ENCODE measurements at places on chromosomes 5 and 9.

DNA sequence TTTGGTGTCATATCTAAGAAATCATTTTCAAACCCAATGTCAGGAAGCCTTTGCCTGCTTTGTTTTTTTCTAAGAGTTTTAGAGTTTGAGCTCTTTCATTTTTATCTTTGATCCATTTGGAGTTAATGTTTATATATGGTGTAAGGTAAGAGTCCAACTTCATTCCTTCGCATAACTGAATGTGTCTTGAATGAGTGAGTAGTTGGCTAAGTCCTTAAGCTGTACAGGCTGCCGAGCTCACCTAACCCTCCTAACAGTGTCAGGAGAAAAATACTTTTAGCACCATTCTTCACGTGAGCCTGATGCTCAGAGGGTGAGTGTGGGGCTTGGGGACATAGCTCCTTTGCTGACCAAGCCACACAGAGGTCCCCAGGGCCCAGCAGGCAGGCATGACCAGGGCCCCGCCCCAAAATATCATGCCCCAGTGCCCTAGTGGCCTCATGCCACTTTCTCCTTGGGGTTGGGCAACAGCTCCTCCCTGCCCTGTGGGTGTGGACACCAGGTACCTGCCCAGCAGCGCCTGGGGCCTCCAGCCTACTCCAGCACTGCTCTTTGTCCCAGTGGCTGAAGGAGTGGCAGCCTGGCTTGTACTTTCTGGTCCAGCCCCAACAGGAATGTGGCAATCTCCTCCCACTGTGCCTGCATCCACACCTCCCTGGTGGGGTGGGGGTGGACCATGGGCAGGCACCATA lies 17.2 kb downstream of the PPARGC1B start:
- no peak for DNase-seq
- no peak overlapping the region for H3K27ac ChIP-seq
- no peaks in the 10 kb centered on the region for H3K27me3 ChIP-seq
- H3K4me3 ChIP-seq, result no peak overlapping the region
- H3K4me1 ChIP-seq, result peaks cover 17% of the 10 kb centered on the region

DNA sequence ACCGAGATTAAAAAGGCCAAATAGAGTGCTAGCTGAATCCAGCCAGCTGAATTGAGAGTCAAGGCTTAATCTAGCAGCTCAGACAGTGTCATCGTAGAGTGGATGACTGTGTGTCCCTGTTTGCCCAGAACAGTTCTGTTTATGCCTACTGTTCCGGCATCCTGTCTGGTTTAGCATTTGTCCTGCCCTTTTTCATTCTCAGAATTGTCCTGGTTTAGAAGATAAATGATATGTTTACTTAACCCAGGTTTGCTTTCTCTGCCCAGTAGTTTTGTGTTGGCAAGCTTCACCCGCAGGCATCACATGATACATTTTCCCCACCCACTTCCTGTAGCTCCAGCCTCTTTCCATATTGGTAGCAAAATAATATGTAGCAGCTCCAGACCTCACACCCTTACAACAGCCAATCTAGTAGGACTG lies 41.3 kb upstream of the ZSWIM6 start:
- H3K4me3 ChIP-seq, result no peak overlapping the region
- H3K36me3 ChIP-seq, result no peaks in the 10 kb centered on the region
- H3K27ac ChIP-seq, result no peak overlapping the region
- H3K4me1 ChIP-seq, result no peaks in the 10 kb centered on the region
- no peaks in the 10 kb centered on the region for H3K27me3 ChIP-seq
- DNase-seq, result no peak

- H3K27ac ChIP-seq, result no peak overlapping the region
- peaks cover 31% of the 10 kb centered on the region for H3K27me3 ChIP-seq
- H3K4me3 ChIP-seq, result no peak overlapping the region
- H3K36me3 ChIP-seq, result no peaks in the 10 kb centered on the region
Observed at GRCh38 chr5:58778888-58779287, 196.0 kb downstream of the RAB3C start.

DNA sequence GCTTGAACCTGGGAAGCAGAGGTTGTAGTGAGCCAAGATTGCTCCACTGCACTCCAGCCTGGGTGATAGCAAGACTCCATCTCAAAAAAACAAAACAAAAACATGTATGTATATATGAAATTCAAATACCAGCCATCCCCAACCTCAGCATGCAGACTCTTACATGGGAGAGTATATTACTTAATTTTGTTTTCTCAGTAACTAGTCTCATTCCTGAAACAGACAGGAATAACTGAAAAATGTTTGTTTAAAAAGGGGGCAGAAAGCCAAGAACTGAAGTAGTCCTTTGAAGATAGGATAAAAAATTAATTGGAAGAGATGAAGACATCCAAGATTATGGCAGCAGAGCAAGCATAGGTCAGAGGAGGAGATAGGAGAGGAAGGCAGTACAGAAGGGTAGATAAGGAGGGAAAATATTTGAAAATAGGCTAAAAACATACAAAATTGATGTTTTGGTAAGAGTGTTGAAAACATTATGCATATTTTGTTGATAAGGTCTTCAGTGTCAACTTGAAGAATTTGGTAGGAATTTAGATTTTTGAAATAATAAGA lies 309.9 kb downstream of the MAT2B start:
- no peak overlapping the region for H3K27ac ChIP-seq
- no peak overlapping the region for H3K4me3 ChIP-seq
- H3K27me3 ChIP-seq, result no peaks in the 10 kb centered on the region
- DNase-seq, result no peak
- H3K4me1 ChIP-seq, result no peaks in the 10 kb centered on the region

- peaks cover 5% of the 10 kb centered on the region for H3K4me1 ChIP-seq
- H3K27ac ChIP-seq, result no peak overlapping the region
- peaks cover 17% of the 10 kb centered on the region for H3K27me3 ChIP-seq
- no peak for DNase-seq
Observed at GRCh38 chr9:16721972-16722371, 148.5 kb downstream of the BNC2 start.

GRCh38 chr5:121834021-121834420 lies 17.7 kb upstream of the FTMT start:
- no peak for DNase-seq
- H3K4me3 ChIP-seq, result no peak overlapping the region
- H3K27ac ChIP-seq, result no peak overlapping the region
- no peaks in the 10 kb centered on the region for H3K27me3 ChIP-seq

- H3K27me3 ChIP-seq, result peaks cover 10% of the 10 kb centered on the region
- H3K4me3 ChIP-seq, result no peak overlapping the region
- H3K36me3 ChIP-seq, result no peaks in the 10 kb centered on the region
- H3K4me1 ChIP-seq, result no peaks in the 10 kb centered on the region
- H3K27ac ChIP-seq, result no peak overlapping the region
- no peak for DNase-seq
Observed at GRCh38 chr5:113230711-113231652, 203.8 kb downstream of the TSSK1B start.

- H3K4me3 ChIP-seq, result no peak overlapping the region
- peaks cover 29% of the 10 kb centered on the region for H3K27me3 ChIP-seq
Observed at GRCh38 chr5:112694853-112695709, 42.6 kb upstream of the APC start.

DNA sequence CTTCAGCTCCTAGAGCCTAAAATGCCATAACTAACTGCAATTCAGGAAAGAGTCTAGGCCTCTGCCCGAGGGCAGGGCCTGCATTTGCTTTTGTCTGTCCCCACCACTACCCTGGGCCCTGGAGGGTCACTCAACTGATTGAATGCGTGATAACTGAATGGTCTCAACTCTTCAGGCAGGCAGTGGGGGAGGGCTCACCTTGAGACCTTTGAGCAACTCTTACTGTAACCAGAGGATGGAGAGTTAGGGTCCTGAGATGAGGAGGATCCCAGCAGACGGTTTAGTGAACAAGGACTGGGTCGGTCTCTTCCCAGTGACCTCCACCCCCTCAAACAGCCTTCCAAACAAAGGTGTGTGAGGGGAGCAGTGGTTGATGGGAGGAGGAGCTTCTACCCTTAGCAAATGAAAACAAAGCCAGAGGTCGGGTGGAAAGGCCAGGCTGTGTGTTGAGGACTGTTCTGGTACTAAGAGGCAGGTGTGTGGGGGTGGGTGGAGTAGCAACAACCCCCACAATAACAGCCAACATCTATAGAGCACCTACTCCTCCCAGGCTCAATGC lies 59.4 kb downstream of the CXXC5 start:
- H3K4me1 ChIP-seq, result peaks cover 17% of the 10 kb centered on the region
- H3K27me3 ChIP-seq, result peaks cover 2% of the 10 kb centered on the region
- H3K4me3 ChIP-seq, result no peak overlapping the region

DNA sequence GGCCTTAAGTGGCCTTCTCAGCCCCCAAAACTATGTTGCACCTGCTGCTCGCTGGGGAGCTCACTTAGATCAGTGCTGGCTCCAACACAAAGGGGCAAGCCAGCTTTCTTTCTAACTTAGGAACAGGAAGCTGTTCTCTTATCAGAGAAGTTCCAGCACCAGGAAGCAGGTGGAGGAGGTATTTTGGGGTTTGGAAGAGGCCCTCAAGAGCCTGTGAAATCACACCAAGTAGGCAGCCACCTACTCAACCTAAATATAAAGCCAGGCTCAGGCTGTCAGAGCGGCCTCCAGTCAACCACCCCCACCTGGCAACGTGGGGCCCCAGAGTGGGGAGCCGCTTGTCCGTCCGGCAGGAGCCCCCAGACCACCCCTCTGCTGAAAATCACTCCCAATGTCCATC lies 152.8 kb downstream of the OLFM1 start:
- no peak overlapping the region for H3K4me3 ChIP-seq
- no peak overlapping the region for H3K27ac ChIP-seq
- no peaks in the 10 kb centered on the region for H3K36me3 ChIP-seq
- DNase-seq, result no peak

DNA sequence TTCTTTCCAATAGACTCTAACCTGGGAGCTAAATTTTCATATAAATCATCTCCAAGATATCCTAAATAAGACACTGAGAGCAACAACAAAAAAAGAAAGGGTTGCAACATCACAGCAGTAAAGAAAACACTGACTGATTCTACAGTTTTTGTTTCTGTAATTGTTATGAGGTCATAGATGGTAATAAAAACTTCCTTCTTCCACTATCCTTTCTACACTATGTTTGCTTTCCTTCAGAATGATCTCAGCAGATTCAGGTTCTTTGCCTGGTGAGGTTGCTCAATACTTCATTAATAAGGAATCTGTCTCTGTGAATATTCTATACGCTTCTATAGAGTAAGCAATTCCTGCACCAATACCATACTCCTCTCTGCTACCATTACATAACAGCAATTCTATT lies 835.6 kb upstream of the GRAMD2B start:
- no peaks in the 10 kb centered on the region for H3K4me1 ChIP-seq
- no peaks in the 10 kb centered on the region for H3K36me3 ChIP-seq
- no peak overlapping the region for H3K4me3 ChIP-seq
- H3K27ac ChIP-seq, result no peak overlapping the region

- H3K27me3 ChIP-seq, result peaks cover 2% of the 10 kb centered on the region
- no peak overlapping the region for H3K27ac ChIP-seq
- H3K36me3 ChIP-seq, result no peaks in the 10 kb centered on the region
- DNase-seq, result no peak
- no peak overlapping the region for H3K4me3 ChIP-seq
Observed at GRCh38 chr5:38286002-38286401, 27.6 kb downstream of the EGFLAM start.

- no peaks in the 10 kb centered on the region for H3K4me1 ChIP-seq
- no peaks in the 10 kb centered on the region for H3K27me3 ChIP-seq
- DNase-seq, result no peak
- no peaks in the 10 kb centered on the region for H3K36me3 ChIP-seq
- H3K27ac ChIP-seq, result no peak overlapping the region
- no peak overlapping the region for H3K4me3 ChIP-seq
Observed at GRCh38 chr9:23412046-23412445, 414.0 kb downstream of the ELAVL2 start.

- DNase-seq, result no peak
- H3K4me3 ChIP-seq, result no peak overlapping the region
- H3K27ac ChIP-seq, result no peak overlapping the region
- no peaks in the 10 kb centered on the region for H3K4me1 ChIP-seq
- no peaks in the 10 kb centered on the region for H3K36me3 ChIP-seq
Observed at GRCh38 chr9:137892424-137893191, 15.0 kb downstream of the CACNA1B start.

DNA sequence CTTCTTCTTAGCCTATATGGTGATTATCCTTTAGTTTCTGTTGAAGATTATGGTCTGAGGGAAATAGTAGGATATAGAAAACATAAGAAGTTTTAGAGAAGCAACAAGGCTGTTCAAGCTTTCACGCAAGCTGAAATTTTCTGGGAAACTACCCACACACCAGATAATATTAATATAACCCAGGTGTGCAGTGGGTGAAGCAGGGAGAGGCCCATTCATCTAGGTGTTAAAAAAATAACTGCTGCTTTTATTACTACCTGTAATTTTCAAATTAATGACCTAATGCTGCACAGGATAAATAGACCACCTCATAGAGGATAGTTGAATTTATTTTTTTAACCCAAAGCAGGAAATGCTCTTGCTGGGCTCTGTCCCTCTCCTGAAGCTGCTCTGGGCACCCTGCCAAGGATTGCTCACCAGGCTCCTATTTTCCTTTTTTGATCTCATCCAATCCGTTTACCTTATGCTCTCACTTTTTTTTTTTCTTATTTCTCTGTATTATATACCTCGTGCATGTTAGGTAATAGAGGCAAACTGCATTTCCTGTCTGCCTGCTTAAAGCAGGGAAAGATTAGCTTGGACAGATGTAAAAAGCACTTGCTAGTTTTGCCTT lies 124.3 kb upstream of the SLC12A2 start:
- H3K36me3 ChIP-seq, result peaks cover 19% of the 10 kb centered on the region
- peak; percentile 46 for DNase-seq
- H3K4me1 ChIP-seq, result peaks cover 23% of the 10 kb centered on the region
- H3K4me3 ChIP-seq, result no peak overlapping the region
- H3K27me3 ChIP-seq, result no peaks in the 10 kb centered on the region

GRCh38 chr5:10635867-10636350 lies 72.0 kb downstream of the ANKRD33B start:
- no peaks in the 10 kb centered on the region for H3K36me3 ChIP-seq
- peaks cover 2% of the 10 kb centered on the region for H3K27me3 ChIP-seq
- peak; percentile 49 for DNase-seq
- peak overlapping the region; percentile 38 for H3K4me3 ChIP-seq
- peaks cover 54% of the 10 kb centered on the region for H3K4me1 ChIP-seq

DNA sequence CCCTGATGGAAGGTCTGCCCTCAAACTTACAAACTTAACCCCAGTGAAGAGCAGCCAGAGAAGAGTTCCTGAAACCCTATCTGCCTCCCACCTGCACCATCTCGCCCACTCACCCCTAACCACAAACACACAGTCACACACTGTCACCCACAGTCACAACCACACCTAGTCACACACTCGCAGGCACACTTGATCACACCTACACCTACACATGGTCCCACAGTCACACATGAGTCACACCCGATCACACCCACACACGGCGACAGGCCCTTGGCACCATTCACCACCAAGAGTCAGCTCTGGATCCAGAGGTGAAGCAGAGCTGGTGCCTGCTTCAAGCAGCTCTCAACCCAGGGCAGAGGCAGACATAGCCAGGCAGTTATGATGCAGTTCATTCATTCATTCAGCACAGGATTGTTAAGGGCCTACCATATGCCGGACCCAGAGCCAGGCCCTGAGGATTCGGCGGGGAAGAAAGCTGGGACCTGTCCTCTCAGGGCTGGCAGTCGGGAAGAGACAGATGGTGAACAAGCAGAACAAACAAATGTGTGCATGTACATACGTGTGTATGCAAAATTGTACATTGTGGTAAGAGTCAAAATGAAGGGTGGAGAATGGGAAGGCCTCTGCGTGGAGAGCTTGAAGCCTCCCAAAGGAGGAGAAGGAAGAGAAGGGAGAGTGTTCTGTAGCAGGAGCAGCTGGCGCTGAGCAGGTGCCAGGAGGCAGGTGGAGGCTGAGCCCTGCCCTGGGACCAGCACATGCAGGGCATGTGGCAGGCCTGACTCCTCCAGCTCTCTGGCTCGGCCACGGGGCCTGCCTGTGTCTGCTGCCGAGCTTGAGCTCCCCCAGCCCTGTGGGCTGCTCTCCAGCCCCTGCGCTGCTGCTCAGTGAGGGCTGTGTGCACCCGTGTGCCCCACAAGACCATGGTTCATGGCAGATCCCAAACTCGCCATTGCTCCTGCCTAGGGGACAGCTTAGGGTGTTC lies 6.4 kb downstream of the TSPAN17 start:
- H3K27me3 ChIP-seq, result no peaks in the 10 kb centered on the region
